Activated gamma-delta T cell (primary cell): ENCODE measurements at places on chromosomes 4 and X.

DNA sequence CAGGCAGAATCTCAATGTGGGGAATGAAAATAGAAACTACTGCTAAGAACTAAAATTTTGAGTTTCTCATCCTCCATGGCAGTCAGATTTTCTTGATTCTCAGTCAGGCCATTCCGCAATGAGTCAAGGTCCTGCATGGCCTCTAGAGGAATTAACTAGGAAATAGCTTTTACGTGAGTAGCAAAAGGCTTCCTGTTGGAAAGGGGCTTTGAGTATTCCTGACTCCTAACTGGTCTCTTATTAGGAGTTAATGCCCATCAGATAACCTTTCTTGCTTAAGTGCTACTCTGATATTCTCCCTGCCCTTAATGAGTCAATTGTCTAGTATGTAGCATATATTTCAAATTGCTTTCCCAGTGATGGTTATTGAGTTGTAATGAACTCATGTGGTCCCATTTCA lies 65.7 kb upstream of the ARHGAP24 start:
- no peak for DNase-seq

GRCh38 chr4:28073860-28074555 lies 1213.4 kb downstream of the STIM2 start:
- DNase-seq, result no peak

DNA sequence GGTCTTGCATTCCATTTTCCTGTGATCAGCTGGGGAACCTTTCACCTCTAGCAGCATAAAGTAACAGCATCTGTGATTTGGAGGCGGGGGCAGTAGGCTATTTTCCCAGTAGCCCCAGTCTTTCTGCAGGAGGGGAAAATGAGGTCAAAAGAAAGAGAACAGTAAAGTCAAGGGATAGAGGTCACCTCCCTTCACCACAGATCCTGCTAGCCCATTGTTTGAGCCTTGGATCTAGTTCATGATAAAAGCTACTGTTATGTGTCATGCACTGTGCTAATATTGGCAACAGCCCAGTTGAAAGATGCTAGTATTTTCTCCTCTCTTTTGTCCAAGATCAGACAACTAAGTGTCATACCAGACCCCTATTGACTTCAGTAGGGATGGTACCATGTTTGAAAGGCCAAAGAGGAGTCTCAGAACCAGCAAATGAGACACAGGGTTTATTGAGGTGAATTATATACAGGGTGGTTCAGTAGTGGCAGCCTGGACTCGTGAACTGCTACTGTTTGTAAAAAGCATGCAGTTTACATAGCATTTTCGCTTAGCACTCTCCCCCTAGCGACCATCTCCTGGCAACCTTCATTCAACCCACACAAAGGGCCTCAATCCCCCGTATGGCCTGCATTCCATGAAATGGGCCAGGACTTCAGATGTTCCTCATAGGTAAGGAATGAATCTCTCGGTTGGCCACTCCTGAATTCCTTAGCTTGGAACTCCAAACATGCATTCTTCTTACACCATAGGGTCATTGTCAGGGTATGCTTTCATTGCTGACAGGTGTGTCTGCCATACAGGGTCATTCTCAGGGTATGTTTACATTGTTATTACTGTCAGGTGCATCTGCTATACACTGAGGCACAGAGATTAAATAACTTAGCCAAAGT lies 170.0 kb upstream of the FRMPD4 start:
- no peak for DNase-seq

DNA sequence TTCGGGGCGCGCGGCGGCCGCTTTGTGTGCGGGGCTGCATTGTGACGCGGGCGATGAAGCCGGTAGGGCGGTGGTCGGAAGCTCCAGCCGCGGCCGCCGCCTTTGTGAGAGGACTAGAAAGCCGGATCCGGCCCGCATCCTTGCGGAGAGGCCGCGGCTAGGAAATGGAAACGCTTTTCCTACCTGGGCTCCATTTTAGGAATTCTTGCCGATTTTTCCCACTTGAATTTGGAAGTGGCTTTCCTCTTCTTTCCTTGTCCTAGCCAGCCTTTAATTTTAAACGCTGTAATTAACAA lies 708 bp downstream of the TMSB4X start:
- DNase-seq, result peak; percentile 27

DNA sequence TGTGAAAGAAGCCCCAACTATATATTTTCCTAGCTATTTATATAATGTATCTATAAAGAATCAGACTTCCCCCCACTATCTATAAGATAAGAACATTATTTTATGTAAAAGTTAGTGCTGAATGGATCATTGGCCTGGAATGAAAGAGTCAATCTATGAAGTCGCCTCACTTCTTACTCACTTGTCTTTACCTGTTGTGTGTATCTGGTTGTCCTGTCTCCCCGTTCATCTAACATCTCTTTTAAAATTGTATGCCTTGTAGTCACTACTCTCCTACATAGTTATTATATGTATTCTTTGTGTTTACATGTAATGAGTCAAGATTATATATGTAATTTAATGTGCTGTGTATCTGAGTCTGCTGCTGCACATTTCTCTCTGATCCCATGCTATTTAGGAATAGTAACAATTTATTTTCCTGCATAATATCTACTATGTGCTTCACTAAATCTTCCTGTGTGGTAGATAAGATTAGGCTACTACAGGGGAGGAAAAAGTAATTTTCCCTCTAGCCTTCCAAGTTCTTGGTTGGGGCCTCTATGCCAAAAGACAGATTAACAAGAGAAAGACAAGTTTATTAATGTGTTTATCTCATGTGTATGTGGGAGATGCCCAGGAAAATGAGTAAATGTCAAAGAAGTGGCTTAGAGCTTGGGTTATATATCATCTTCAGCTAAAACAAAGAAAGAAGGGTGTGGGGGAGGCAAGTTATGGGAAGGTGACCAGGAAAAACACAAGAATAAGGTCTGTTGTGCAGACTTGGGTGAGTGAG lies 77.6 kb upstream of the FRMPD4 start:
- no peak for DNase-seq

GRCh38 chr4:107743532-107743931 lies 23.5 kb upstream of the PAPSS1 start:
- no peak for DNase-seq

DNA sequence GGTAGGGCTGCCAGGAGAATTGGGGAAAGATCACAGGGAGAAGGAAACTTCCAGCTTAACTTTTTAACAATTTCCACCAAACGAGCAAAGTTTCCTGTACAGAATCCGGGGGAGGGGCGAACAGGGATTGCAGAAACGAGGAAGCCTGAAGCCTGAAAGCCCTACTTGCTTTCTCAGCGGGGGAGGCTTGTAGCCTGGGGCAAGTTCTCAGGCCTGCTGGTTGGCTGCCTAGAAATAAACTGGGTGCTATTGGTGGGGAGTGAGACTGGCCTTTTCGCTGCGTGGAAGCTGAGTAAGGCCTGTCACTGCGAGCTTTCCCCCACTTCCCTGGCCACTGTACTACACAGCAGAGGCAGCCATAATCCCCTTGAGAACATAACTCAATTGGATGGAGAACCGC lies 110.8 kb upstream of the ATP8A1 start:
- no peak for DNase-seq

- no peak for DNase-seq
These were observed 112.1 kb upstream of the DDIT4L start for GRCh38 chr4:100302061-100303026.

- DNase-seq, result no peak
These were observed 2.3 kb upstream of the RNF212 start for GRCh38 chr4:1115528-1116293.

DNA sequence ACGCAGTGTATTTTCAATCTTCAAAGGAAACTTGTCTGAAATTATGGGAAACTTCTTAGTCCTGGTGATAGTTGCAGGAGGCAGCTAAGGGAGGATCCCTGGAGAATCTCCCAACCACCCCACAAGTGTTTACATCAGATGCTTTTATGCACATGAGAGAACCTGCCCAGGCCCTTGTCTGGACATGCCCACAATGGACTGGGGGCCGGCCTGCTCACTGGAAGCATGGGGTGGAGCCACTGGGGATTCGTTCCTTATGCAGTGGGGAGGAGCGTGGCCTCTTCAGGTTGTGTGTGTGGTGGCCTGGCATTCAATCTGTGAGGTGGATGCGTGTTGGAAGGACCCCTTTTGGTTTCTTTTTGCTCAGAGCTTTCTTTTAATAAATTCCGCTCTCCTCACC lies 398.7 kb upstream of the PPP1R2C start:
- no peak for DNase-seq

GRCh38 chrX:15750611-15751154 lies 12.6 kb downstream of the CA5B start:
- DNase-seq, result no peak

GRCh38 chr4:54423066-54423465 lies 194.0 kb downstream of the PDGFRA start:
- no peak for DNase-seq

DNA sequence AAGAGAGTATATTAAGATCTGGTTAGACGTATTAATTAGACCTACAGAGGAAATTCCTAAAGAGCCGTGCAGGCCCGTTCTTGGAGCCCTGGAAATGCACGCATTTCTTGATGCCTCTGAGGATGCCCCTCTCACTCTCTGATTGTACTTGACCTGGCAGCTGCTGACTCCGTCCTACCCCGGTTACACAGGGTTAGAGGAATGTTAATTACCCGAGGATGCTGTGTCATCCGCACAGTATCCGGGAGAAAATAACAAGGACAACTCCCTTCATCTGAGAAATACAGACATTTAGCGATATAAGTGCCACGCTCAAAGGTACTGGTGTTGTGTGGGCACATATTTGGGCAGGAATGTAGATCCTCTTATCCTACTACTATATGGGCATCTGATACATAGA lies 404.6 kb upstream of the FAT1 start:
- DNase-seq, result no peak

GRCh38 chrX:102784550-102784949 lies 64.0 kb downstream of the GPRASP3 start:
- no peak for DNase-seq

GRCh38 chr4:139977838-139978609 lies 176.0 kb downstream of the MAML3 start:
- no peak for DNase-seq

DNA sequence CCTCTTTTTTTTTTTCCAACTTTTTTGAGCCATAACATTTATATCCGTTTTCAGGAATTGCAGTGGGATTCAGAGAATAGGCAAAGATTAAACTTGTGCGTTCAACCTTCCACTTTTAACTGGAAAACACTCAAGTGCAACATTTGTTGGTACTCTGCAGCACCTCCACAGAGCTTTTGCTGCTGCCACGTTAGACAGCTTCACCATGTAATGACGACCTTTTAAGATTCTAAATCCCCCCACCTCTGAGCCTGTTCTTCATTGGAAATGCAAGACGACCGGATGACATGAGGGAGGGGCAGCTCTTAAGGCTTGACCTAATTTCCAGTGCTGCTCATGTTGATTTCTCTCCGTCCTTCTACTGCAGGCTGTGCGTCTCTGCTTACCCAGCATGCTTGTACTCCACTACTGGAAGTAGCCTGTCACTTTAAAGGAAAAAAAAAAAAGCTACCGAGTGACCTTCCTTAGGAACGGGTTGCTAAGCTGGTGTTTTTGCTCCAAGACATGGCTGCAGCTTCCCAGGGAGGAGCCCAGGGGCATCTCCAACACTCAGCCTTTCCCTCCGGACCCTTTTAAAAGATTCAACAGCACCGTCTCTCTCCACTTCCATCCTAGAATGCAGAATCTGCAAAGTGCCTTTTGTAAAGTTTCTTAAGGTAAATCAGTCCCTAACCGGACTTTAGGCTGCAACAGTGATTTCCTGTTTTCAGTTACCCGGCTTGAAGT lies at the start of gene CC2D2A:
Gene CC2D2A (plus strand): TSS at position 481 of the 726 bp plus-strand sequence. CDS start 6,051 bp downstream, outside the sequence.
- no peak for DNase-seq

DNA sequence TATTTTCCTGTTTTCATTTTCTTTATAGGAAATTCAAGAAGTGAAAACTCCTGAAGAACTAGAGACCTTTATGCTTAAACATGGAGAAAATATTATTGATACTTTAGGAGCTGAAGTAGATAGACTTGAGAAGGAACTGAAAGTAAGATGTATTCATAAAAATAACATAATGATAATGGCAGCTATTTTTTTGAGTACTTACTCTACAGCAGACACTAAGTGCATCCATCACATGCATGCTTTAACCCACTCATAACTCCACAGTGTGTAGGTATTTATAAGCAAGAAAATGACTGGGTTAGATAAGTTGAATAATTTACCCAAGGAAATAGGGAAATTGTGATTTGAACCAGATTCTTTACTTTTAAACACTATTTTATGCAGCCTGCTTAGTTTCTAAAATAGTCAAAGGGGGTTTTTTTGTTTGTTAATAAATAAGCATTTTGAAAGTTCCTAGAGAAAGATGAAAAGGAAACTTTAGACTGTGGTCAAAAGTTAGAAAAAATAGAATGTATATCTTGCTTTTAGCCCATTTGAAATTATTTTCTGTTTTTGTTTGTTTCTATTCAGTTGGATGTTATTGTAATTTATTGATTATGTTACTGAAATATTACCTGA lies 74.2 kb downstream of the BEND4 start:
- DNase-seq, result no peak

- no peak for DNase-seq
These were observed 22.3 kb downstream of the TMPRSS11D start for GRCh38 chr4:67861513-67861912.

DNA sequence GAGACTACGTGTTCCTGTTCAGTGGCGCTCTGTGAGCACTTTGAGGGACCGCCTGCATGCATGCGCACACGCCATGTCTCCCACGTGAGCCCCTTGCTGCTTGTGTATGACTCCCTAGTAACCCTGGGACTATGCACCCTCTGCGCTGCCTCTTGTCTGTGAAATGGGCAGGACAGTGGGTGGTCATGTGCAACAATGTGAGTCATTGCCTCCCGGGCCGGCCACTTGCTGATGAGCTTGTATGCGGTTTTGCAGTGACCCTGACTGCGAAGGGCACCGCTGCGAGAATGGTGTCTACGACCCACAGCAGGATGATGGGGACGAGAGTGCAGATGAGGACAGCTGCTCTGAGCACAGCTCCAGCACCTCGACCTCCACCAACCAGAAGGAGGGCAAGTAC lies 61.4 kb downstream of the TNIP2 start:
- DNase-seq, result no peak

GRCh38 chrX:22165732-22166457 lies 106.8 kb upstream of the CBLL2 start:
- no peak for DNase-seq

DNA sequence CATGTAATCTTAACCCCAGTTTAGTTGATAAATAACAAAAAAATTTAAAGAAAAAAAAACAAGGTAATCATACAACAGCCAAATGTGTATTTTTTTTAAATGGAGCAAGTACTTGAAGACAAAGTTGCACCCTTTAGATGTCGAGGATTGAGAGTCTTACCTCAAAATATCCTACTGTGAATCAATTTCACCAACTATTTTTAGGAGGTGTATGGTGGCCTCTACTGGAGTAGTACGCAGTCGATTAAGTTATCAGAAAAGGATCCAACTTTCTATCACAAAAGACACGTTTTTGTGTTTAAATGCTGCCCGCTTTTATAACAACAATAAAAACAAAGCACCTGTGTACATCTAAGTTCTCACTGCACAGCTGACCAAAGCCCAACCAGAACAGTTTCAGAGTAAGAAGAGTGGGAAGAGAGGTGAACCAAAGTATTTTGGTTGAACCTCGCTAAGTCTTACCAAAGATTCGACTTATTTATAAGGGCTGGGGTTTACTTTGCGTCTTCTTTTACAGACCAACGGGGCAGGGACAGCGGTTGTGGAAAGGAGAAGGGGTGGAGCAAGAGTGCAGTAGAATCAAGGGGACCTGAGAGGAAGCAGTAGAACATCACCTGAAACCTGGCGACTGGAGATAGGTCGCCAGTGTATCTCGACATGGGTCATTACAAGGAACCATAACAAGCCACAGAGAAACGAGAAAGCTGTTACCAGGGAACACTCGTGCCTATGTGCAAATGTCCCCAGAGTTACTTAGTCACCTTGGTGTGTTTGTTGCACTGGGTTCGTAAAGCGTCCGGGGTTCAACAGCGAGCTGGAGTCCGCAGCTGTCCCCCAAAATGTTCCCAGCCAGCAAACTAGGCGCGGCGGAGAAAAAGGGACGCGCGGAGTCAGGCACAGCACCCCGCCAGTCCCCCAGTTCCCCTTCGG lies 1.1 kb downstream of the RPS6KA6 start:
- no peak for DNase-seq
